ENCODE measurements at places on chromosomes 3 and 15.

DNA sequence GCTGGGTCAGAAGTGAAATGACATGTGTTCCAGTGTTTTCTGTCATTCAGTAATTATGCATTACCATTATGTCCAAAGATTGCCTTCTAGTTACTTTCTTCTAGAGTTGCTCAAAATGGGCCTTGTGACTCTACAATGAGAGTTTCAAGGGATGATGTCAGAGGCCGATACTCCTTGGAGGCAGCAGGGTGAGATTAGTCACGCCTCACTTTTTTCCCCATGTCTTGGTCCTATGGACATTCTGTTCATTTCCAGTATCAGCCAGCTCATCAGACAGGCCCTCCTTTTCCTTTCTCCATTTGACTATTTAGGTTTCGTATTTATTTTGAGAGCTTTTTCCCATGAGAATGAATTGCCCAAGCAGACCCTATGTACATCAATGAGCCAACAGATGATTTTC lies 17.5 kb downstream of the VGLL3 start:
- DNase-seq: no peak

DNA sequence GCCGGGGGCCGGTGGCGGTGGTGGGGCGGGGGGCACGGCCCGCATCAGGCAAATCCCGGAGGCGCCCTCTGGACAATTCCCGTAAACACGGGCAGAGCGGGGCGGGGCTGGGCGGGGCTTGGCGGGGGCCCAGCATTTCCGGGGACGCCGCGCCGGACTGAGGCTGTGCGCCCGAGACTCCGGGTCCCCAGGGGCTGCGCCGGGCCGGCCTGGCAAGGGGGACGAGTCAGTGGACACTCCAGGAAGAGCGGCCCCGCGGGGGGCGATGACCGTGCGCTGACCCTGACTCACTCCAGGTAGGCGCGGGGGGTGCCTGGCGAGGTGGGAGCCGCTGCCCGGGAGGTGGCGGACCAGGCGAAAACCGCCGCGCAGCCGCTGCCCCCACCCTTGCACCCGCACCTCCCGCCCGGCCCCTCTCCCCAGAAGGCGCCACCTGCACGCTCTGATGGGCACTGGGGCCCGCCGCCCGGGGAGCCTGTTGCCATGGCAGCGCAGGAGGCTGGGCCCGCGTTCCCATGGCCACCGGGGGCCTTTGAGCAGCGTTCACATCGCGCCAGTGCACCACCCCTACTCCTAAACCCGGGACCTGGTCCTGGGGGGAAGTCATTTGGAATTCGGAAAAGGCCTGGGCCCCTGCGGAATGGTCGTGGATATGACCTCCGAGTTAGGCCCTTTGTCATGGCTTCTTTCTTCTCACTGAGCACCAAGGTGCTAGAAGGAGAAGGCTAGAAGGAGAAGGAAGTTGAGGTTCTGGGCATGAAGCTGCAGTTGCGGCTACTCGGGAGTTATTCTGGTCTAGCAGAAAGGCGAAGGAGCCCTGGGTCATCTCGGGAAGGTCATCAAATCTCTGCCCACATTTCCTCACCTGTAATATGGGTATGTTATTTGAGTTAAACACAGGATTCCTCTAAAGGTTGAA lies 16.1 kb upstream of the SEMA4B start:
- peak; percentile 55 for DNase-seq

- DNase-seq: no peak
Measured at GRCh38 chr3:177610686-177611633, 413.7 kb upstream of the TBL1XR1 start.

GRCh38 chr3:130644628-130645253 lies 101.9 kb downstream of the PIK3R4 start:
- no peak for DNase-seq
